ENCODE measurements at places on chromosomes 16 and 17.

DNA sequence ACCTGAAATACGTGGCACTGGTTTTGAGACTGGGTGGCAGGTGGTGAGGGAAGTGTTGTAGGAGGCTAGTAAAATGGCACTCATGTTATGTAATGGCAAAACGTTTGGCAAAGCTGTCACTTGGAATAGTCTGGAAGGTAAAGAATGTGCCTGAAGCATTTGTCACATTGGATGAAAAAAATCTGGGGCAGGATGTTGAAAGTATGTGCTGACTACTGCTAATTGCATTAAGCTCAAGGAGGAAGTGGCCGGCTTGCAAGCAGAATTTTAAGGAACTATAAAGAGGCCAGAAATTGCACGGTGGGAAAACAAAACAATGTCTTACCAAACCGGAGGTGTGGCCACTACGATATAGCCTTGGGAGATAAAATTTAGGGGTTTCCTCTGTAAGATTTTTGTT is 26.6 kb upstream of the NLRP1 start:
- no peak for DNase-seq

DNA sequence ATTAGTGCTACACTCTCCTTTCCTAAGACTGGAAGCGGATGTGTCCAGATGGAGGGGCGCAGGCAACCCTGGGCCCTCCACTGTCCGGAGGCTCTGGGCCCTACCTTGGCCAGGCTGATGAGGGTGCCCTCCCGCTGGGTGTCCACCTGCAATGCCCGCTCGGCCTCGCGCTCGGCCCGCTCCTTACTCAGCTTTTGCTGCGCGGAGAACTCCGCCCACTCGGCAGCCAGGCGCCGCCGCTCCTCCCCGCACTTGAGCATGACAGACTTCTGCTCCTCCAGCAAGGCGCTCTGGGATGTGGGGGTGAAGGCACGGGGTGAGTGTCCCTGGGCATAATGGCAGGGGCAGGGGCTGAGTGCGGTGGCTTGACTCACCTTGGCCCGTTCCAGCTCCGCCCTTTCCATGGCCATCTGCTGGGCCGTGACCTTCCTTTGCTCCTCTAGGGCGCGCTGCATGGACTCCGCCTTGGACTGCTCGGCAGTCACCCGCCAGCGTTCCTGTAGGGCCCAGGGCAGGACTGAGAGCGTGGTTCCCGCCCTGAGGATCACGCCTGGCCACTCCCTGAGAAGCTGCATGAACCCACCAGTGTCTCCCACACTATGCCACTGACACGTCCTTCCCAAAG is 10.1 kb upstream of the MRPL38 start:
- DNase-seq, result no peak

DNA sequence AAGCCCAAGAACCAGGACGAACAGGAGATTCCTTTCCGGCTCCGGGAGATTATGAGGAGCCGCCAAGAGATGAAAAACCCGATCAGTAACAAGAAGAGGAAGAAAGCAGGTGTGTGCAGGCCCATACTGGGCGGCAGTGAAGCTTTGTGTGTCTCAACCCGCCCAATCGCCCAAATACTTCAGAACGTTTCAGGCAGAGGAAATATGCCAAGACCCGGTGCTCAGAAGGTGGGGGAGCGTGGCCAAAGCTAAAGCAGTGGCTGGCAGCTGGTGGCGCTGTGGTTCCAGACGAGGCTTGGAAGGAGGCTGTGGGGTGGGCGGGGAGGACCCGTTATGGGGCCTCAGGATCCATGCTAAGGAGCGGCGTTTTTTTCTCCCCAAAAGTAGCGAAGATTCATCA is 1.2 kb downstream of the CCDC137 start:
- DNase-seq, result no peak

GRCh38 chr17:50767030-50767429 is 288 bp downstream of the ANKRD40CL start:
- no peak for DNase-seq

GRCh38 chr17:74749279-74750038 is 1.0 kb downstream of the NHERF1 start:
- DNase-seq, result no peak

- peak; percentile 42 for DNase-seq
Observed at GRCh38 chr17:6421700-6422604, 13.0 kb downstream of the AIPL1 start.

DNA sequence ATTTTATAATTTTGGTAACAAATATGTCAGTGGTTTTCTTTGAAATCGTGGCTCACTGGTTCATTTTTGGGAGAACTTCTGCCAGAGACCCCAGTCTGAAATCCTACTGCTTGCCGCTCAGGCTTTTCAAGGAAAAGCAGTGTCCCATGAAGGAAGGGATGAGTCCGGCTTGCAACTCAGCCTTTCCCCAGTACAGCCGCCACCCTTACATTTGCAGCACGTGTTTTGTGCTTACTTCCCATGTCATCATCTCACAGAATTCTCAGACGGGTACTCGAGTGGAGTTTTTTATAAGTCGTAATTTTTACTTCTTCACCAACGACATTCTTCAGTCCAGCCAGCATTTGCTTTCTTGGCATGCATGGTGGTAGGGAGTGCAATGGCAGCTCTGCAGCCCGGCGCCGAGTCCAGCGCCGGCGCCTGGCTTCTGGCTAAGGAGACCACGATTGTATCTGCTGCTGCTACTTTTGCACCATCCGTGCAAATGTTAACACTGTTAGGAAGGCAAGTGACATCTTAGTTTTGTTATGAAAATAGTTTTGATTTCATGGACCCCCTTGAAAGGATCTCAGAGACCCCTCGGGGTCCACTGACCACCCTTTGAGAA is 111.0 kb downstream of the AMFR start:
- no peak for DNase-seq

DNA sequence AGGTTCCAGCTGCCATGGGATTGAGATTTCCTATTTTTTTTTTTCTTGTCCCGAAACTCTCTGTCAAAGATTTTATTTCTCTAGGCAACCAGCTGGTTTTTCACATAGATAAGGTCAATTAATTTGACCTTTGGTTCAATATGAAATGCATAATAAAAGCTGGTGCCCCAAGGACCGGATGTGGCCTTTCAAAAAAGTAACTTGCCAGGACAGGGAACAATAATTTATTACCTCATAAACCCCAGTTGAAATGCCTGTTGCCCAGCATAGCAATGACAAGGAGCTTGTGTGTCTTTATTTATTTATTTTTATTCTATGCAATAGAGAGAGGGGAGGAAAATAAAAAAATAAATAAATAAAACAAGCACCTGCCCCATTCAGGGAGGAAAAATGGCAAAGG is 472.7 kb downstream of the KCNJ2 start:
- no peak for DNase-seq

- DNase-seq, result no peak
Observed at GRCh38 chr17:7425316-7425715, at the start of gene SPEM2. Gene SPEM2 (plus strand): TSS chr17:7425616. CDS start chr17:7425689, 73 bp downstream.

GRCh38 chr17:55463600-55463999 is 42.0 kb upstream of the MMD start:
- no peak for DNase-seq

DNA sequence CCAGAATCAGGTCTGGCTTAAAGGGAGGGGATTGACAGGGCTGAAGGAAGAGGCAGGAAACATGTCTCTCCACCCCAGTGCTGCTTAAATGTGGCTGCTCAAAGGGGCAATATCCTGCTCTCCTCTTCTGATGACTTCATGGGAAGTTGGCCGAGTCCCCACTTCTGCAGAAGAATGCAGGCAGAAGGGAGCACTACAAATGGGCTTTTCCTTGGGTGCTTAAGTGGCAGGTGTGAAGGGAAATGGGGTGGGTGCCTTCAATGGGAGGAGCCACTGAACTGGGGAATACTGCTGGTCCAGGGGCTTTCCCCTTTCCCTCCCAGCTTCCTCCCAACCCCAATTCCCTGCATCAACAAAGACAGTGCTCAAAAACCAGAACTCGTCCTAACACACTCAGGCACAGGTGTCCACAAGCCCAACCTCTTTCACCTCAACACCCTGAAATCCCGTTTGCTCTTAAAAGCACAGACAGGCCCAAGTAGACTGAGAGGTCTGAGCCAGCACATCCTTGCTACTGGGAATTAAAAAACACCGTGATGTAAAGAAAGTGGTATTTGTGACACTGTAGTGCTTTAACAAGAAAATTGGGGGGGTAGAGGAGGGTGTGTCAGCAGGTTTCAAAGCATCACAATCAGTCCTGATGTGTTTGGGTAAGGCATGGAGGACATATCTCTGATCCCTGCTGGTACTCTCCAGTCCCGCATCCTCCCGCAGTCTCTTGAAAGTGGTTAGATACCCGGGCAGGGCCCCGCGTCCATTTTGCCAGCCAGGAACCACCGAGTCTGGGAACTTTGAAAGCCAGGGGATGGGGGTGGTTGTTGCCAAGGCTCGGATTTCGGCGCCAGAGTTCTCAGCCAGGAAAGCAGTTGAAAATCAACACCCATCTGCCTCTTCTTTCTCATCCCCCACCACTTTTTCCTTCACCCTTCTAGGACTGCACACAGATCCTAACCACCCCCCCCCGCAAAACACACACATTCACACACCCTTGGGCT is 1.6 kb downstream of the CA10 start:
- peak; percentile 22 for DNase-seq

DNA sequence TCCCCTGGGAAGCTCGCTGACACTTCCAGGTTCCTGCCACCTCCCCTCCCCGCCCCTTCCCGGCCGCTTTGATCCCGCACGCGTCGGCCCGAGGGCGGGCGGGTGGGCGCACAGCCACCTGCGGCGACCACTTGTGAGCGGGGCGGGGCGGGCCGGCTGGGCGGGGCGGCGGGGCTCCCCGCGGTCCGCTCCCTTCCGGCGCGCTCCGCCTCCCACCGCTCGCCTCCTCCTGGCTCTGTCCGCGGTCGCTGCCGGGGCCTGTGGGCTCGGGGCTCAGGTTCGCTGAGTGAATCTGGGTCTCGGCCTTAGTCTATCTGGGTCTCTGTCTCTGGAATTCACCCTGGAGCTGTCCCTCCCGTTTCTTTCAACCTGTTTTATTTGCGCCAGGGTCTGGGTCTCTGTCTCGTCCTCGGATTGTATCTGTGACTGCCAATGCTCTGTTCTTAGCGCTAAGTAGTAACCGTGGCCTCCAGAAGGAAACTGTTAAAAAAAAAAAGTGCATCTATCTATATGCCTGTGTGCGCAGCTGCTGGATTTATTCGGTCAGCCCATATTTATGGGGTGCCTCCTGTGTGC is 2.7 kb upstream of the HES7 start:
- no peak for DNase-seq

GRCh38 chr17:45645330-45645729 is 138.8 kb upstream of the CRHR1 start:
- DNase-seq, result no peak

GRCh38 chr17:41785859-41786226 is 668 bp downstream of the JUP start:
- DNase-seq, result peak; percentile 30

- DNase-seq, result no peak
Observed at GRCh38 chr17:13395346-13395745, 206.4 kb downstream of the HS3ST3A1 start.

DNA sequence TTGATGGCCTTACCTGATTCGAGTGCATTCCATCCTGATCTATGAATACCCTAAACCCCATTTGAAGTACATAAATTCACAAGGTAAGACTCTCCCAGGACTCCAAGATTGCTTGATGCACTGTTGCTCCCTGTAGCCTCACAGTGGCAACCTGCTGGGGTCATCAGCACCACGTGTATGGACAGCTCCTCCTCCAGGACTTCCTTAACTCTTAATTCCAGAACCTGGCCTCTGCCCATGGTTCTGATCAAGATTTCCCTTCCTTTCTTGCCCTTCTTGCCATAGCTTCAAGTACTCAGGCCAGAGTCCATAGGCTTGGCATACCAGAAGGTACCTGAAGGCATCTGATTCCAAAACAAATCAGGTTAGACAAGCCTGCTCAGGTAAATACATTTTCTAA is 34.0 kb upstream of the NLK start:
- DNase-seq, result no peak

DNA sequence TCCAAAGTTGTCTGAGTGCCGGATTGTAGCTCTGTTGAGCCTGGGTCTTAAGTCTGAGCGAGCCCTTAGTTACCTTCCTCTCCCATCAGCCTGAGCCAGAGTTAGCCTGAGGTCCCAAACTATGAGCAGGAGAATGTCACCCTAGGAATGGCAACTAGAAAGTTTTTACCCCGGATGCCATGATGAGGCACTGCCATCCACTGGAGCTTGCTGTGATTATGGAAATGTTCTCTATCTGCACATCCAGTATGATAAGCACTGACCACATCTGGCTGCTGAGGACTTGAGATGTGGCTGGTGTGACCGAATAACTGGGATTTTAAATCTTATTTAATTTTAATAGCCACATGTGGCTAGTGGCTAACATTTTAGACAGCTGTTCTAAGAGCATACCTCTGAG is 550.0 kb downstream of the CDH13 start:
- DNase-seq, result no peak

- DNase-seq, result peak; percentile 50
Observed at GRCh38 chr17:78925234-78925633, at the start of gene TIMP2. Gene TIMP2 (minus strand): TSS chr17:78925387. CDS start chr17:78925088, 299 bp downstream.

- DNase-seq, result no peak
Observed at GRCh38 chr17:67126983-67127382, 82.6 kb downstream of the CACNG1 start.

DNA sequence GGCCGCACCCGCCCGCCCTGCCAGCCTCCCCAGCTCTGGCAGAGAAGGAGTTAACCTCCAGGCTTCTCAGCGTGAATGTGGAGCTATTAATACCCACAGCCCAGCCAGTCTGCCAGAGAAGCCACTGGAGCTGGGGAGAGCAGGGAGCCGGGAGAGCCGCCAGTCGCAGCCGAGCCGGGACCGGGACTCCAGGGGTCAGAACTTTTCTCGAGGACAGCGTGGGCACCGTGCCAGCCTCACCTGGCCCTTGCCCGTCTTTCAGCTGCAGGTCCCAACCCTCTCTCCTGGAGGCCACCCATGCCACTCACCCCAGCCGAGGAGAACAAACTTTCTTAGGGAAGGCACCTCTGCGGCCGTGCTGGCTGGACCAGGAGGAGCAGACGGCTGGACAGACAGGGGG is 33.8 kb upstream of the SBK1 start:
- DNase-seq, result no peak

DNA sequence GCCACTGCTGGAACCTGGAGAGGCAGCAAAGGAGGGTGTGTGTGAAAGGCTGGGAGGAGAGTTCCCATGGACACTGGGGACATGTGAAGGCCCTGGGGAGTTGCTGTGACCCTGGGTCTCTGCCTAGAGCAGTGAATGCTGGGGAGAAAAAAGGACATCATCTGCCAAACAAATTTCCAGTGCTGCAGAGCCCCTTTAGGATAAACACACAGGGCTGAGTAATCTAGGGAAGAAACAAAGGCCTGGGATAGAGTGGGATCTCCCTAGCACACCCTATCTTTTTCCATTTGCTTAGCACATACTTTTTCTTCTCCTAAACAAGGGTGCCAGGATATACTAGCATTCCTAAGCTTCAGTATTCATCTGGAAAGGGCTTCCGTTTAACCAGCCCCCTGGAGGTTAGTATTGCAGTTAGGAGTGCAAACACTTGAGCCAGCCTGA is 3.3 kb upstream of the HIGD1B start:
- no peak for DNase-seq

- no peak for DNase-seq
Observed at GRCh38 chr17:16511593-16511992, 19.6 kb upstream of the LRRC75A start.

- DNase-seq, result no peak
Observed at GRCh38 chr17:62703261-62703775, 75.8 kb downstream of the MRC2 start.

- no peak for DNase-seq
Observed at GRCh38 chr17:76781056-76781982, 43.4 kb downstream of the MFSD11 start.

Measured in NCI-H2029 (cell line).